Activated T-helper 1 cell treated with anti-CD3 and anti-CD28 coated beads, Interleukin-2, amount 50 U/mL, for 16 hours (primary cell): ENCODE measurements at places on chromosomes 2 and 18.

GRCh38 chr2:75238670-75239330, 39.5 kb upstream of the TACR1 start:
- no peak for DNase-seq

- DNase-seq: no peak
Observed at GRCh38 chr2:140929849-140930248, 1201.0 kb downstream of the LRP1B start.

DNA sequence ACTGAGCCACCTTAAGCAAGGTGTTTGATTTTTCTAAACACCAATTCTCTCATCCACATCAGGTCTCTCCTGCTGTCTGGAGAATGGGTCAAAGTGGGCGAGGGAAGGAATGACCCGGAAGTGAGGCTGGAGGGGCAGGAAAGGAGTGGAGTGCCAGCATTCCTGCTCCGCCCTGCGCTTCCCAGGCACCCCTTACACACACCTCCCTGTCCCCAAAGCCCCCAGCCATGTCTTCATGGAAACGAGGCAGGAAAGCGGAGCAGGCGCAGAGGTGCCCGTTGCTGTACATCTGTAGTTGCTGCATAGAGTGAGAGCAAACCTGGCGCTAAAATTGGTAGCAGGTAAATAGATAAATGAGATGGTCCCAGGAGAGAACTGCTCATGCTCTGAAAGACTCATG, 27.2 kb upstream of the NT5DC4 start:
- no peak for DNase-seq

DNA sequence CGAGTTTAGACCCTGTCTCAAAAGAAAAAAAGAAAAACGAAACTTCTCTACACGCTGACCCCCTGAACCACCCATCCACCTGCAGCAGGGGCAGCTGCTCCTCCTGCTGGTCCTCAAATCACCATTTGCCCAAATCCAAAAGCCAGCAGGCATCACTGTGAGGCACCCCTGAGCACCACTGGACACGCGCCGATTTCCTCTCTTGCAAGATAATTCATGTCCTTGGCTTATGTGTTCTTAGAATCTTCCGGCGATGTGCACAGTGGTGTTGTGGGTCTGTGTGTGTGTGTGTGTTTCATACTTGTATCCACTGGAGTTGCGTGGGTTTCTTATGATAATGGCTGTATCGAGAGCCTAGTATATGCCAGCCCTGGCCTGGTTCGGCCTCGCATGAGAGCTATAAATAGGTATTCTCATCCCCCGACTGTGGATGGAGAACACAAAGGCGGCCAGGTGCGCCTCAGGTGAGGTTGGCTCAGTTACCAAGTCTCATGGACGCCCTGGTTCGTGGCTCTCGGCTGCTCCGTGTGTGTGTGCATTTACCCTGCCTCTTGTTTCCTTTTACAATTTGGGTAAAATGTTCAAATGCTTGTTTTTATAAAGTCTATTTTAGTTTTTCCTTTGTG, 235.5 kb downstream of the HDAC4 start:
- no peak for DNase-seq

DNA sequence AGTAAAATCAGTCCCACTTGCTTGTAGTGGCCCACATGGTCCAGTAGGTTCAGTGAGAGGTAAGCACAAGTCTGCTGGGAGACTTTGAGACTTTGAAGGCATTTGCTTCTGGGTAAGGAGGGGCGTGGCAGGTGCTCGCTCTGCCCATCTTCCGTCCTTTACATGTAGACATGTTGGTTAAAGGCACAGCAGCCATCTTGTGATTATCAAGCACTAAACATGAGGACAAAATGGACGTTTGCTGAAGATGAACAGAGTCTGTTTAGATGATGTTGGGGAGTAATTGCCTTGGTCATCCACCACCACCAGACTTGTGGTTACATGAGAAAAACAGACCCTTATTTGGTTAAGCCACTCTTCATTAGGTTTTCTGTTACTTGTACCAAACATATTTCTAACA, 252.8 kb upstream of the PARD3B start:
- no peak for DNase-seq

- DNase-seq: no peak
Observed at GRCh38 chr2:43006834-43007543, 214.6 kb upstream of the HAAO start.

GRCh38 chr2:207833251-207833751, 63.6 kb upstream of the FZD5 start:
- no peak for DNase-seq

DNA sequence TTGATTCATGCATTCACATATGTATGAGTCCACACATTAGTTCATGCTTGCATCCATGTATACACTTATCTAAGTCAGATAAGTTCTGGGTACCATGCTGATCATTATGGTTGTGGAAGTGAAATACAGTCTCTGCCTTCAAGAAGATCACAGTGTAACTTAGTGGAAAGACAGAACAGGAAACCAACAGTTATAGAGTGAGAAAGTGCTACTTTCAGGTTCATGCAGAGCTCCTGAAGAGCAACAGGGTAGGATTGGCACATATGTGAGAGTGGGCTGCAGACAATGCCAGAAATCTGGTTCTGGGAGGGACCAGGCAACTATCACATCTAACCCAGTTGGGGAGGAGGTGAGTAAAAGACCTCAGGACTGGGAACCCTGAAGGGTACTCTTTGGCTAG, 35.4 kb upstream of the PGAP1 start:
- DNase-seq: no peak

DNA sequence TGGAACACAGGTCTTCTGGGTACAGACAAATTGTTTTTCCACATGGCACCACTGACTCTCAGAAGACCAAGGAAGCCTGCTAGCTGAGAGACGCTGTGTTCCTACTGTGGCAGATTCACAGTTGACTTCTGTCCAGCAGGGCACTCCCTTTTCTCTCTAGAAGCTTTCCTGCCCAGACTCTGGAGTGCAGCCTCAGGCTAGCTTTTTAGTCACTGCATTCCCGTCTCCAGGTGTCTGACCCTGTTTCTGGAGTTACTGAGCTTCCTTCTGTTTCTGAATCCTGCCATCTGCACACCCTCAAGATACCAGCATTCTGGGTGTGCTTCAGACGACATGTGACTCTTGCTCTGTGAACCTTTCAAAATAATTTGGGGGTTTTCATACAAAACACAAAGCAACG, 125.1 kb downstream of the TMEM200C start:
- no peak for DNase-seq

DNA sequence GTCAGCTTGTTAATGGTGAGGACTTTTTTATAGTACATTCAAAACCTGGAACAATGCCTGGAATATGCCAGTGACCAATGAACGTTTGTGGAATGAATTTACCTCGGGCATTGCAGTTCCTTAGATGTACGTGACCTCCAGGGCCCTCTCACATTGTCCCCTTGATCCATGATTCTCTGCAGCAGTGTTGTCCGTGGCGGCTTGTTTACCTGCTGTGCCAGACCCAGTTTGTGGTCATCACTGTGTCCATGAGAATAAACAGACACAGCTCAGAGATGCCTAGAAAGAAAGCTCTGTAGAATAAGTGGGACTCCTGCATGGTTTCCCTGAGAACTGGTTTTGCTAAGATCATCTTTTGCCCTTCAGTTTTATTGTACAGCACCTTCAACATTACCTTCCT, 1132.2 kb downstream of the DPP10 start:
- no peak for DNase-seq

- DNase-seq: no peak
Observed at GRCh38 chr2:109065391-109065734, 63.6 kb upstream of the SH3RF3 start.

- no peak for DNase-seq
Observed at GRCh38 chr18:43322132-43322531, 44.8 kb upstream of the SYT4 start.

DNA sequence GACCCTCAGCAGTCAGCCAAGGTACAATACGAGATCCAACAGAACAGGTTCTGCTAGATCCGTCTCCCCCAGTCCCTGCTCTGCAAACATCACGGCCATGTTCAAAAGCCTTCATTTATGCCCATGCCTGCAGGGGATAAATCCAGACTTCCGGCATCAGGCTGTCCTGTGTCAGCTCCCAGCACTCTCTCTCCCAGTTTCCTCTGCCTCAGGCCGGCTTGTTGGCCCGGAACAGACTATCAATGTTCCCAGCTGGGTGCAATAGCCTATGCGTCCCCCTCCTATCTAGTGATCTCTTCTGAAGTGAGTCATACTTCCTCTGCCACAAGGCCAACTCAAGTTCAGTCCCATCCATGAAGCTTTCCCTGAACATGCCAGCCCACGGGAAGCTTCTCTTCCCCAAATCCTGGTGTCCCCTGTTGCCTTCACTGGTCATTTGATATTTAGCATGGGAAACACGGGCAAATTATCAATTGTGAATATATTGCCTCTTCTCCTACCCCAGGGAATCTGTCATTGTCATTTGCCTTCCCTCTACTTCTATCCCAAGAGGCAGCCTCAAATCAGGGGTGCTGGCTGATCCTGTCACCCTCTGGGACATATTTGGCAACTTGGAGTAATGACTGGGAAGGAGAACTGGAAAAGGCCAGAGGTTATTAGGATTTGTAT, 51.1 kb downstream of the CAPN13 start:
- no peak for DNase-seq

DNA sequence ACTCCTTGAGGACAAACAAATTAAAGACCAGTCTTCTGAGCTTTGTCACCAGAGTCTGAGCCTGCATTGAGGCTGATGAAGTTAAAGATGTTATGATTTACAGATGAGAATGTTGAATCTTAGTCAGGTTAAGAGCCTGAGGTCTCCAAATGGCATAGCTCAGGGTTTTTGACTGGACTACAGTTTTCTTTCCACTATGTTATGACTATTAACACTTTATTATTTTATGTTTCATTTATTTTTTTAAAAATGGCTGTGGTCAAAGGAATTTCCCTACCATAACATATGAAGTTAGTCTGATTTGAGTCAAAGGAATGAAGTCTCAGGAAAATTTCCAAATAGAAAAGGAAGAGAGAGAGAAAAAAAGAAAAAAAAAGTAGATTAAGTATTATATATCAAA, 39.7 kb upstream of the CWC22 start:
- no peak for DNase-seq

DNA sequence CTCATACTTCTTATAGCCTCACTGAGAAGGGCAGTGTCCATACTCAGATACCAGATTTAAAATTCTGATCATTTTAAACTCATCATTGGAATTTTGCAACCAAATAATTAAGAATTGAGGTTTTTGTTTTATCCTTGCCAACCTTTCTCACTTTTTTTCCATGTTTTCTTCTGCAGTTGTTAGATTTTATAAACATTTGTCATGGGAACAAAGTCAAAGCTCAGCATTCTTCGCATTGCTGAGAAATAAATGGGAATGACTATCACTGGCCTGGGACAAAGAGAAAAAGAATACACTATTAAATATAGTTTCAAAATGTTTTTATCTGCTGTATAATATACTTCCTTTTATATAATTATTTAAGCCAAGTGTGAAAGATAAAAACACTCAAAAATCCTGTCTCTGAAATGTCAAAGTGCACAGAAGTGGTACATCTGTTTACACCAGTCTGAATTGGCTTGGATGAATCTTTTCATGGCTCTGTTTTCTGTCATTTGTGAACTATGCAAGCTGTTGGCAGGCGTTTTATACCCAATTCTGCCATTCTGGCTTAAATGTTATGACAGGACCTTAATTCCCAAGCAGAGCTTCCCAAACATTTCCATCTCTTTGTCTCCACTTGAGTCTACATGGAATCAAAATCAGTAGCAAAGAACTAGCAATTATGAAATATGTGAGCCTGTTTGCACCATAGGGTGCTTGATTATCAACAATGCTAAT, 249.3 kb upstream of the SYT4 start:
- DNase-seq: no peak

- no peak for DNase-seq
Observed at GRCh38 chr2:167932123-167932693, 315.2 kb downstream of the STK39 start.

DNA sequence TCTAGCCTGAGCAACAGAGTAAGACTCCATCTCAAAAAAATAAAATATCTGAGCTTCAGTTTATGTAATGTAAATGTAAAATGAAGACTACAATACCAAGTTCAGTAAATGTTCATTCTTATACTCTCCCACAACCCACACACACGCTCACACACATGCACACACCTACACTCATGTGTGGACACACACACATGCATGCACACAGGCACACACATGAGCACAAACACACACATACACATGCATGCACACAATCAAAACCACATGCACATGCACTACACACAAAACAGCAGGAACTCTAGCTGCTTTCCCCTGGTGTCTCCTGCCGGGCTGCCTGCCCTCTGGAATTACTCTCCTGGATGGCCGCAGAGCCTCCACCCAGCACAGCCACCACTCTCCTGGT, 90.6 kb downstream of the GFPT1 start:
- DNase-seq: no peak

DNA sequence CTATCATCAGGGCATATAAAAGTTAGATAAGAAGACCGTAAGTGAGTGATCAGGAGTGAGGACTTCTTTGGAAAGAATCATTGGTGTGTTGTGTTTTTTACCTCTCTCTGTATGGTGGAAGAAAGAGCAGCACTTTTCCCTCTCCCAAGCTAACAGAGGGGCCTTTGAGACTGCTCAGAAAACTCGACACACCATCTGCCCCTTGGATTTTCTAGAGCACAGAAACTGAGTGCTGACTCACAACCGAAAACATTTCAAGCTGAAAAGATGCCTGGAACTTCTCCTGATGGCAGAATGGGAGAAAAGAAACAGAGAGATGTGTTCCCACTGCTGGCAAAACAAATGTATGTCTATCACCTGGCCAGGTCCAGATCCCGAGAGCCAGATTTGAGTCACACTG, 156.6 kb downstream of the DNAH7 start:
- no peak for DNase-seq

DNA sequence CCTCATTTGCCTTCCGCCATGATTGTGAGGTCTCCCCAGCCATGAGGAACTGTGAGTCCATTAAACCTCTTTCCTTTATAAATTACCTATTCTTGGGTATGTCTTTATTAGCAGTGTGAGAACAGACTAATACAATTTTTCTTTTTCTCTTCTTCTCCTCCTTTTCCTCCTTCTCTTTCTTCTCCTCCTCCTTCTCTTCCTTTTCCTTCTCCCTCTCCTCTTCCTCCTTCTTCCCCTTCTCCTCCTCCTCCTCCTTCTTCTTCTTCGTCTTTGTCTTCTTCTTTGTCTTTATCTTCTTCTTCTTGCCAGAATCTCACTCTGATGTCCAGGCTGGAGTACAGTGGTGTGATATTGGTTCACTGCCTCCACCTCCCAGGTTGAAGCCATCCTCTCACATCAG, 20.2 kb downstream of the SKA1 start:
- DNase-seq: no peak

DNA sequence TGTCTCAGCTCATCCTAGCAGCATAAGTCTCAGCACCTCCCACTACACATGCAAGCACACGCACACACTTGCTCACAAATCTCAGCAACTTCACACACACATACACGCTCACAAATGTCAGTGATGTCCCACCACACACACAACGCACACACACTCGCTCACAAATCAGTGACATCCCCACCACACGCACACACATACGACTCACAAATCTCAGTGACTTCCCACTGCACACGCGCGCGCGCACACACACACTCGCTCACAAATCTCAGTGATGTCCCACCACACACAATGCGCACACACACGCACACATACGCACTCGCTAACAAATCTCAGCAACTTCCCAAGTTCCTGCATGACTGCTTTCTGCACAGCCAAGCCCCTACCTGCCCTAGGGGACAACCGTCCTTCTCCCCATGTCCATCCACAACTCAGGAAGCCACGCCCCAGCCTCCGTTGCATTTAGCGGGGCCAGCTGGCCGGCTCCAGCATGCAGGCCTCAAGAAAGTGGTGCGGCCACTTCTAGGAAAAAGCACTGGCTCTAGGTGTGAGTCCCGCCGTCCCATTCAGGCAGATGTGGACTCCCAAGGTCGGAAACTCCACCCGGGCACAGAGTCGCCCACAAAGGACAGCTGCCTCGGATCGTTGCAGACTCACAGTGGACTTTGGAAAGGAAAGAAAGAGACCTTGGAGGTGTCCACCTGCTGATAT, 180.1 kb upstream of the SALL3 start:
- no peak for DNase-seq

GRCh38 chr2:226721541-226721940, 78.1 kb downstream of the IRS1 start:
- DNase-seq: no peak
